ENCODE measurements at places on chromosomes 11 and 22.
A peak's percentile ranks its signal among the peaks of the same experiment; 100 is the strongest.

- DNase-seq: no peak
Observed at GRCh38 chr11:115767047-115767802, 263.0 kb upstream of the CADM1 start.

GRCh38 chr11:27608951-27609350 is 91.3 kb downstream of the BDNF start:
- no peak for DNase-seq

DNA sequence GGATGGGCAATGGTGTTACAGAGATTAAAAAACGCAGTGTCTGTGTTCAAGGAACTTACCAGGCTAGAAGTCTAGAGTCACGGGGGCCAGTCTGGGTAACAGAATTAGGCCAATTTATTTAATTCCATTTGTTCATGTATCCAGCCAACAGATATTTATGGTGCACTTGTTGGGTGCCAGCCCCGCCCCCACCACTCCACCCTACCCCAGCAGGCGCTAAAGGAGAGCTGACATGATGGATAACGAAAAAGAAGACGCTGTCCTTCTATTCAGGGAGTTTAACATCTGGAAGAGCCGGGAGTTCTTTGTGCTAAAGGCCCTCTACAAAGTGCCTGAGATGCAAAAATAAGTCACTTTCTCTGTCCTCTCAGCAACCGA is 1.1 kb upstream of the BMAL1 start:
- DNase-seq: no peak

GRCh38 chr22:37752189-37753087 is 55.3 kb upstream of the GCAT start:
- peak; percentile 57 for DNase-seq

DNA sequence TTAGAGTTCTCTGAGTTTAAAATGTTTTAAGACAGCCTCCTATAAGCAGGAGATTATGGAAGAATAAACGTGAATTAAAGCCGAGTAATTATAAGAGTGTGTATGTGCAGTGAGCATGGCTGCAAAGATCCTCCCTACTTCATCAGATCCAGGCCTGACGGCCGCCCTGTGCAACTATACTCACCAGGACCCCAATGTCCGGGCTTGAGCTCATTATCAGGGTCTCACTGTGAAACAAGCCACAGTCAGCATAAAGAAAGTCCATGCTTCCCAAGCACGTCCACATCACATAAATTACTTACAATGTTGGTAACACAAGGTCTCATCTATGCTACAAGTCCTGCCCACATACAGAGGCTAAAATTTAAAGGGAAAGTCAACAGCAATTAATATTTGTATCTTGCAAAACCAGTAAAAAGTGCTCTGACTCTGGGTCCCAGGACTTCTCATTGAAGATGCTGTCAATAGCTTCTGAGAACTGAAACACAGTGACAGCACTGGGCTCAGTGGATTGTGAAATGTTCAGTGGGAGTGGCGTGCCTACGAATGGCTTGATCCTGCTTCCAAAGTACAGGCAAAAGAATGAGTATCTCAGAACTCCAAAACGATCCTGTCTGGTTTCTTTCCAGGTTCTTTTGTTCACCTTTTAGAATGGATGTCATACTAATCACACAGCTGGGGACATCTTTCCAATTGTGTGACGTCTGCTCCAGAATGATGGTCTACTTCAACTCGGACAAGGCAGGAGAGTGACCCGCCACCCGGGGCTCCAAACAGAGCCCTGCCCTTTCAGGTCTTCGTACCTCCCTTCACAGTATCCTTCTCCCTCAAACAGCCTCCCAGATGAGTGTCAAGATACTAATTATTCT is 72.1 kb upstream of the ARFGAP3 start:
- DNase-seq: no peak

DNA sequence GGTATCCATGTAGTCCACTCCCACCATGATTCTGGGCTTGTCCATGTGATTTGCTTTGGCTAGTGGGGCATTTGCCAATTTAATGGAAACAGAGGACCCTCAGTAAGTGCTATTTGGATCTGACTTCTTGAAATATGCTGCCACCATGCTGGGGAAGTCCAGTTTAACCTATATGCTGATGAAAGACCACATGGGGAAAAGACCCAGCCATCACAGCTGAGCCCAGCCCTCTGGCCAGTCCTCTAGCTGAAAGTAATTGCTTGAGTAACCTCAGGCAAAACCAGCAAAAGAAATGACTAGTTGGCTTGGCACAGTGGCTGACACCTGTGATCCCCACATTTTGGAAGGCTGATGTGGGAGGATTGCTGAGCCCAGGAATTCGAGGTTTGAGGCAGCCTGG is 61.5 kb downstream of the ATG16L2 start:
- DNase-seq: no peak

DNA sequence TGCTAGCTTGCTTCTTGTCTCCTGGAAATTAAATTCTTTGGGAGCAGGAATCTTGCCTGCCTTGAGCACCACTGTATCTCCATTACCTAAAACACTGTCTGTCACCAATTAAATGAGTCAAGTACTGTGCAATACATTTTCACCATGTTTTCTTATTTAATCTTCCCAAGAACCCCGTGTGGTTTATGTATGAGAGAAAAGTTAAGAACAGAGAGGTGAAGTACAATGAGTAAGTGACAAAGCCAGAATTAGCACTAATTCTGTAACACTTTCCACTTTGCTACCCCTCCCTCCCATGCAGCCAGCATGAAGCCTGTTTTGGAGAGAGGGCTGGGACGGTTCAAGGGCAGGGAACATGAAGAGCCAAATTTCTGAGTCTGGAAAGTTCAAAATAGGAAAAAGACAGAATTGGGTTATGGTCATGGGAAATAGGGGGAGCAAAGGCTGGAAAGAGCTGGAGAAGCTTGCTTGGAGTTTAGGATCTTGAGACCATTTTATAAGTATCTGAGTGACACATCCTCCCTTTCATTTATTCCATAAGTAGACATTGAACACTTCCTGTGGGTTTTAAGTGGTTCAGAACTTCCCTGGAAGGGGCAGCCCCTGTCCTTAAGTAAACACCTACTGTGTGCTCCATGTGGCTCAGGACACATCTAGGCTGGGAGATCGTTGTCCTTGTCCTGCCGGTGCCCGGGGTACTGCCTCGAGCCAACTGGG is 60.5 kb upstream of the CHST1 start:
- DNase-seq: no peak

DNA sequence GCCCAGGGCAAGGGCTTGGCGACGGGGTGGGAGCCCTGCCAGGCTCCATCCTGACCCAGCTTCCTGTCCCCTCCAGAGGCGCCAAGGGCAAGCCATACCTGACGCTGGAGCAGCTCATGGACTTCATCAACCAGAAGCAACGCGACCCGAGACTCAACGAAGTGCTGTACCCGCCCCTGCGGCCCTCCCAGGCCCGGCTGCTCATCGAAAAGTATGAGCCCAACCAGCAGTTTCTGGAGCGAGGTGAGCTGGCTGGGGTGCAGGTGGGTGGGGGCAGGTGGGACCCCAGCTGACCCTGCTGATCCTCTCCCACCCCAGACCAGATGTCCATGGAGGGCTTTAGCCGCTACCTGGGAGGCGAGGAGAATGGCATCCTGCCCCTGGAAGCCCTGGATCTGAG is 5.0 kb downstream of the PLCB3 start:
- DNase-seq: no peak

DNA sequence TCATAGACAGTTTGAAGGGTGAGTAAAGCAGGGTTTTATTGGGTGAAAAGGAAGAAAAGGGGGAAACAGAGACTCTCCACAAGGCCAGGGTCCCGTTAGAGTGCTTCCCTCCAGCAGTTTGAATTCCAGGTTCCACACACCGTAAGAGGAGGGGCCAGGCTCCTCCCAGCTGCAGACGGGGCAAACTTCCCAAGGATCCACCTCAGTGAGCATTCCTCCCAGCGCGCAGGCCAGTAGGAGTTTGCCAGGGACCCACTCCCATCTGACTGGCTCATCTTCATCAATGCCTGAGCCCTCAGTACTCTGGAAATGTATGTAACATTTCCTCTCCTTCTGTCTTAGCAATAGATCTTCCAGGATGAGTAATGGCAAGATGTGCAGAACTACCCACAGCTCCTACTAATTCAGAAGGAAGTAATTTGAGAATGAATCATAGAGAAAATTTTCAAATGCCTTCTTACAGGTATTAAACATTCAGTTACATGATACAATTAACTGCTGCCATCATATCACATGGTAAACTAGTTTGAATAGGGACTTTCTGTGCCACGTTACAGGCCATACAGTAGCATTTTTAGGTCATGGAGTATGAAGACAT is 34.0 kb upstream of the TRPC6 start:
- peak; percentile 5 for DNase-seq

- DNase-seq: no peak
Observed at GRCh38 chr11:128688896-128689546, 4.9 kb upstream of the FLI1 start.

DNA sequence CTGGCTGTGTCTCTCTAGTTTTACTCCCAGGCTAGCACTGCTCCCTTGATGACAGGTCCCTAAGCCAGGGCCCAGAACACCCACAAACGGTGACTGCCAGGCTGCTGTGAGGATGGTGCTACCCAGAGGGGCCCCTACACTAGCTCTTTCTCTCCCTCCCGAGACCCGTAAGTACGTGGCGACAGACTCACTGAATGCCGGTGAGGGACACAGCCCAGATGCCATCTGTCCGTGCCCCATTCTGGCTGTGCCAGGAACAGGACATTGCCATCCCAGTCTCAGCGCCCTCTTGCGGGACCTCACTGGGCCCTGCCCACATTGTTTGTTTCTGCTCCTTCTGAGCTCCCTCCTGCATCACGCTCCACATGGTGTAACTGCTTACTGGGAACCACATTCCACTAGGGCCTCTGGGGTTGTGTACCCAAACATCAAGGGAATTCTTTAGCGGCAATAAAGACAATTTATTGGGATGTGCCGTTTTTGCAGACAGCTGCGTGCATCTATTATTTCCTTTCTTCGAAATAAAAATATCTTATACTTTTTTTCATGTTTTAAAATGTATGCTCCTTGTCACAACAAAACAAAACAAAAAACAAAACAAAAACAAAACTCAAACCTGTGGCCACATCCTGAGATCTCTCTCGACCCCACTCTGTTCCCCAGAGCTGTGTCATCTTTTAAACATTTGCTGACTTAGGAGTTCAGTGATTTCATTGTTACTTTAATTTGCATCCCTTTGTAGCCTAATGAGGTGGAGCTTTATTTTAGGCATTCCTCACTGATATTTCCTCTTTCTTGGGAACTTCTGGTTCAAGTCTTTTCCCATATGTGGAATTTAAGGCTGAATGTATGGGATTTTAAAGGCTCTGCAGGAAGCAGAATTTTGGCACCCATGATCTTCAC is 4.4 kb upstream of the TPCN2 start:
- DNase-seq: peak; percentile 67

- DNase-seq: no peak
Observed at GRCh38 chr11:18010121-18010670, 2.7 kb downstream of the SERGEF start.

All from fibroblast of skin of left quadriceps (primary cell).